ENCODE measurements at places on chromosomes 16 and 17.

GRCh38 chr16:84829168-84829965 is 9.6 kb downstream of the CRISPLD2 start:
- peak overlapping the region; percentile 40 for H3K27ac ChIP-seq
- DNase-seq: no peak
- H3K4me3 ChIP-seq: no peak overlapping the region
- no peaks in the 10 kb centered on the region for H3K27me3 ChIP-seq
- peaks cover 32% of the 10 kb centered on the region for H3K4me1 ChIP-seq

- H3K4me3 ChIP-seq: no peak overlapping the region
- H3K4me1 ChIP-seq: no peaks in the 10 kb centered on the region
Measured at GRCh38 chr17:67503184-67503583, 126.1 kb downstream of the PITPNC1 start.

- H3K4me1 ChIP-seq: peaks cover 3% of the 10 kb centered on the region
- no peak overlapping the region for H3K27ac ChIP-seq
- DNase-seq: no peak
- peaks cover 59% of the 10 kb centered on the region for H3K36me3 ChIP-seq
- H3K27me3 ChIP-seq: no peaks in the 10 kb centered on the region
Measured at GRCh38 chr17:17140590-17140980, 65.5 kb downstream of the PLD6 start.

DNA sequence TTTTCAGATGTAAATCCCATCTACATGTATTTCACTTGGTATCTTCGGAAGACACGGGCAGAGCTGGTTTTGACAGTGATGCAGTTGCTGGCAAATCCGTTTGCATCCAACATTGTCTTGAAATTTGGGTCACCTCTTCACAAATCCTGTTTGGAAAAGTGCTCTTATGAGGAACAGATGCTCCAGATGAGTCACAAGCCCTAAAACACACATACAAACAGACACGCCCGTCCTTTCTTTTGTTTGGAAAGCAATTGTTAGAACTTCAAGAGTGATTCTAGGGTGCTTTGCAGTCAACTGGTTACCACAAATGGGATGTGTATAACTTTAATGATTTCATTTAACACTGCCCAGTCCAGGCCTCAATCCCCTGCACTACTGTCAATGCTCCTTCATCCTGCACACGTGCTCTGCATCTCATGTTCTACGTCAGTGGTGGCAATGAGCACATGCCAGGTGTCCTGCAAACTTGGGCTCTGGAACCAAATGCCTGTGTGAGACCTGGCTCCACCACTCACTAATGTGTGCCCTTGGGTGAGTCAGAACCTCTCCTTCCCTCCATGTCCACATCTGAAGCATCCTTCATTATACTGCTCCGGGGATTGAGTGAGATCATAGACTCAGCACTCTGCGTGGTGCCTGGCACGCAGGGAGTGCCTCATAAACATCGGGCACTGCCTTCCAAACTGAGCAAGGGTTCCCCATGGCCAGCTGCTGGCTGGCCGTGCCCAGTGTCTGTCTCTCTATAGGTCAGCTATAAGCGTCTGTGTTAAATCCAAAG is 19.3 kb upstream of the FOXF1 start:
- DNase-seq: no peak
- H3K36me3 ChIP-seq: no peaks in the 10 kb centered on the region
- H3K4me3 ChIP-seq: no peak overlapping the region
- no peaks in the 10 kb centered on the region for H3K4me1 ChIP-seq

GRCh38 chr16:85564277-85565051 is 48.7 kb upstream of the GSE1 start:
- no peaks in the 10 kb centered on the region for H3K36me3 ChIP-seq
- no peak for DNase-seq
- no peaks in the 10 kb centered on the region for H3K4me1 ChIP-seq

- DNase-seq: no peak
- no peaks in the 10 kb centered on the region for H3K4me1 ChIP-seq
- no peak overlapping the region for H3K4me3 ChIP-seq
- H3K36me3 ChIP-seq: no peaks in the 10 kb centered on the region
- no peak overlapping the region for H3K27ac ChIP-seq
Measured at GRCh38 chr17:34730816-34731215, 151.4 kb downstream of the TMEM132E start.

- no peak overlapping the region for H3K4me3 ChIP-seq
- DNase-seq: no peak
- no peaks in the 10 kb centered on the region for H3K27me3 ChIP-seq
Measured at GRCh38 chr17:32964541-32964940, 27.1 kb upstream of the SPACA3 start.

GRCh38 chr17:28946239-28946638 is 5.1 kb downstream of the PHF12 start:
- DNase-seq: no peak
- no peak overlapping the region for H3K4me3 ChIP-seq
- H3K27ac ChIP-seq: no peak overlapping the region
- H3K27me3 ChIP-seq: no peaks in the 10 kb centered on the region

GRCh38 chr16:9797306-9797705 is 384.9 kb downstream of the GRIN2A start:
- H3K4me1 ChIP-seq: peaks cover 9% of the 10 kb centered on the region
- peak; percentile 26 for DNase-seq
- no peak overlapping the region for H3K4me3 ChIP-seq

- no peak for DNase-seq
- peak overlapping the region; percentile 4 for H3K27ac ChIP-seq
- peak overlapping the region; percentile 46 for H3K4me3 ChIP-seq
- H3K27me3 ChIP-seq: no peaks in the 10 kb centered on the region
Measured at GRCh38 chr17:55731586-55732250, 9.1 kb upstream of the TMEM100 start.

DNA sequence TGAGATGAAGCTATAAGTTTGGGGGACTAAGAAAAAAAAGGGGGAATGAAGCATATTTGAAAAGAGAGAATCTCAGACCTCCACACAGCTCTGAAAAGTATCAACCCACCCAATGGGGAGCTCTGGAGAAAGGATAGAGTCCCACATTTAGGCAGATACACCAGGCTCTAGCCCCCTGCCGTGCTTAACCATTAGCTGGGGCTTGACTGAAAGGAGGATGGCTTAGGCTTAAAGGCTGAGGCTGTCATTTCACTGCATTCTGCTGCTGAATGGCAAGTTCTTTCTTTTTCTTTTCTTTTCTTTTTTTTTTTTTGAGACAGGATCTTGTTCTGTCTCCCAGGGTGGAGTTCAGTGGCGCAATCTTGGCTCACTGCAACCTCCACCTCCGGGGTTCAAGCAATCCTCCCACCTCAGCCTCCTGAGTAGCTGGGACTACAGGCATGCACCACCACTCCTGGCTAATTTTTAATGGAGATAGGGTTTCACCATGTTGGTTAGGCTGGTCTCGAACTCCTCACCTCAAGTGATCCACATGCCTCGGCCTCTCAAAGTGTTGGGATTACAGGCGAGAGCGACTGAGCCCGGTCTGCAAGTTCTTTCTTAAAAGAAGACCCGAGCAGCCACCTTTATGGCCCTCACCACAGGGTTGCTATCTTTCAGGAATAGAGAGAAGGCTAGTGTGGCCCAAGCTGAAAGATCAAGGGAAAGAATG is 9.0 kb upstream of the MMP2 start:
- H3K4me3 ChIP-seq: no peak overlapping the region
- H3K36me3 ChIP-seq: no peaks in the 10 kb centered on the region
- no peak overlapping the region for H3K27ac ChIP-seq
- no peak for DNase-seq

DNA sequence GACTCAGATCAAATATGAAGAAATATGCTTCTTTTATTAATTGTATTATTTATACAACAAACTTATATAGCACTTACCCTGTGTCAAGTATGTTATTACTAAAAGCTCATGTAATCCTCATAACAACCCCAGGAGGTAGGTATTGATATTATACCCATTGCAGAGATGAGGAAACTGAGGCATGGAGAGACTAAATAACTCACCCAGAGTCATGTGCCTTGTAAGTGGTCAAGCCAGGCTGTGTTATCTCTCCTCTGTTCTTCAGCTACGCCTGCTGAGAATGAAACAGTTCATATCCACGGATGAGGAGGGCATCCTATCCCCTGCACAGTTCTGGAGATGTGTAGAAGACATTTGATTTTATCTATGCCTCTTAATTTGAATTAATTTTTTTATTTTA is 78.1 kb downstream of the RBBP6 start:
- H3K36me3 ChIP-seq: no peaks in the 10 kb centered on the region
- no peak overlapping the region for H3K27ac ChIP-seq
- no peak for DNase-seq
- no peak overlapping the region for H3K4me3 ChIP-seq
- H3K27me3 ChIP-seq: no peaks in the 10 kb centered on the region

GRCh38 chr17:72349011-72349410 is 228.2 kb downstream of the SOX9 start:
- H3K27ac ChIP-seq: no peak overlapping the region
- H3K27me3 ChIP-seq: no peaks in the 10 kb centered on the region
- no peaks in the 10 kb centered on the region for H3K4me1 ChIP-seq
- H3K4me3 ChIP-seq: no peak overlapping the region
- DNase-seq: no peak
- no peaks in the 10 kb centered on the region for H3K36me3 ChIP-seq

GRCh38 chr16:1670866-1671265 is 7.2 kb upstream of the JPT2 start:
- no peak overlapping the region for H3K27ac ChIP-seq
- H3K36me3 ChIP-seq: peaks cover 92% of the 10 kb centered on the region
- H3K4me1 ChIP-seq: no peaks in the 10 kb centered on the region

GRCh38 chr17:2067048-2067561 is 12.2 kb downstream of the HIC1 start:
- H3K27me3 ChIP-seq: no peaks in the 10 kb centered on the region
- no peak overlapping the region for H3K4me3 ChIP-seq
- H3K36me3 ChIP-seq: peaks cover 19% of the 10 kb centered on the region

GRCh38 chr16:57273359-57273758 is 11.1 kb downstream of the PLLP start:
- H3K36me3 ChIP-seq: no peaks in the 10 kb centered on the region
- H3K27me3 ChIP-seq: no peaks in the 10 kb centered on the region
- no peak overlapping the region for H3K4me3 ChIP-seq
- no peak for DNase-seq

DNA sequence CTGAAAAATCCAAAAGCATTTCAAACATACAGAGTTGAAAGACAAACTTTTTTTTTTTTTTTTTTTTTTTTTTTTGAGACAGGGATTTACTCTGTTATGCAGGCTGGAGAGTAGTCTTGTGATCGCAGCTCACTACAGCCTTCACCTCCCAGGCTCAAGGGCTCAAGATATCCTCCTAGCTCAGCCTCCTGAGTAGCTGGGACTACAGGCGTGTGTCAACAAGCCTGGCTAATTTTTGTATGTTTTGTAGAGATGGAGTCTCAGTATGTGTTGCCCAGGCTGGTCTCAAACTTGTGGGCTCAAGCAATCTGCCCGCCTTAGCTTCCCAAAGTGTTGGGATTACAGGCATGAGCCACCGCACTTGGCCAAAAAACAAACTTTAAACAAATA is 64.2 kb upstream of the KIFC3 start:
- no peaks in the 10 kb centered on the region for H3K36me3 ChIP-seq
- no peaks in the 10 kb centered on the region for H3K4me1 ChIP-seq
- no peak for DNase-seq
- H3K4me3 ChIP-seq: no peak overlapping the region
- no peak overlapping the region for H3K27ac ChIP-seq

DNA sequence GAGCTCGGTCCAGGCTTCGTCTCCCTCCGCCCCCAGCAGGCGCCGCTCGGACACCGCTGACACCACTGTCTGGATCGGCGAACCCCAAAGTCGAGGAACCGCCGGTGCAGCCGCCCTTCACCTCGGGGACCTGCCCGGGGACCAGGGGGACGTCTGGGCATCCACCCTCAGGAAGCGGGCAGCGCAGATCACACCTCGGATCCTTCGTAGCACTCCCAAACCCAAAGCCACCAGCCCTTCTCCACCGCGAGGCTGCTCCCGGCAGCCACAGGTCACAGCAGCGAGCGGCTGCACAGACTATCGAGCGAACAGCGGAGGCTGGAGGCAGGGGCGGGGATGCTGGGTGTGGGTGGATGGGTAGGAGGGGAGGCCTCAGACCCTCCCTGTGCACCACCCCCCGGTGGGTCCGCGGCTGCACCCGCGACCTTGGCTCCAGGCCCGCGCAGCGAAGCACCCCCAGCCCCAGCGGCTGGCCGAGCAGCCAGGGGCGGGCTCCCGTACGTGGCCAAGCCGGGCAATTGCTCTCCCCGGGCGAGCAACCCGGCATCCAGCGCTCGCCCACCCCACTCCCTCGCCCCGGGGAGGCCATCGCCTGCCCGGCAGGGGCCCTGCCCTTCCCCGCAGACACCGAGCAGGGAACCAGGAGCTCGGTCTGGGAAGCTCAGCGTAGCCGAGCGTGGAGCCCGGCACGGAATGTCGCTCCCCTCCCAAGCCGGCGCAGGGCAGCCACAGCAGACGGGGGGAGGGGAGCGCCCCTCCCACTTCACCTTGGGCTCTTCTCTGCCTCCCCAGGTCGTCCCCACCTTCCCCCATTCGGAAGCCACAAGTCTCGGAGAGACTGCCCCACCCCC is 1.0 kb downstream of the SDK2 start:
- no peak overlapping the region for H3K27ac ChIP-seq
- peak overlapping the region; percentile 75 for H3K4me3 ChIP-seq
- H3K4me1 ChIP-seq: peaks cover 59% of the 10 kb centered on the region
- DNase-seq: no peak

GRCh38 chr17:1939981-1940809 is 84.9 kb downstream of the RTN4RL1 start:
- H3K36me3 ChIP-seq: no peaks in the 10 kb centered on the region
- no peaks in the 10 kb centered on the region for H3K4me1 ChIP-seq
- no peak overlapping the region for H3K27ac ChIP-seq
- no peak for DNase-seq

- DNase-seq: no peak
- H3K27me3 ChIP-seq: no peaks in the 10 kb centered on the region
- H3K4me3 ChIP-seq: peak within 1 kb of the TSS; percentile 84
- H3K36me3 ChIP-seq: no peaks in the 10 kb centered on the region
- peak within 1 kb of the TSS; percentile 77 for H3K27ac ChIP-seq
Measured at GRCh38 chr17:58691701-58692238, at the start of gene TEX14. TSS of gene TEX14 (minus strand) at chr17:58692045. CDS start at chr17:58652001, 40,044 bp downstream.

- no peak overlapping the region for H3K27ac ChIP-seq
- no peaks in the 10 kb centered on the region for H3K4me1 ChIP-seq
- no peak overlapping the region for H3K4me3 ChIP-seq
Measured at GRCh38 chr16:77963185-77964044, 58.9 kb upstream of the CLEC3A start.

- no peaks in the 10 kb centered on the region for H3K36me3 ChIP-seq
- no peak overlapping the region for H3K27ac ChIP-seq
- H3K4me1 ChIP-seq: no peaks in the 10 kb centered on the region
- no peak overlapping the region for H3K4me3 ChIP-seq
Measured at GRCh38 chr17:350706-351448, 1.7 kb downstream of the RPH3AL start.

GRCh38 chr16:15459791-15460190 is 25.4 kb downstream of the BMERB1 start:
- peaks cover 16% of the 10 kb centered on the region for H3K4me1 ChIP-seq
- H3K36me3 ChIP-seq: no peaks in the 10 kb centered on the region
- DNase-seq: no peak
- no peak overlapping the region for H3K4me3 ChIP-seq
- no peak overlapping the region for H3K27ac ChIP-seq

DNA sequence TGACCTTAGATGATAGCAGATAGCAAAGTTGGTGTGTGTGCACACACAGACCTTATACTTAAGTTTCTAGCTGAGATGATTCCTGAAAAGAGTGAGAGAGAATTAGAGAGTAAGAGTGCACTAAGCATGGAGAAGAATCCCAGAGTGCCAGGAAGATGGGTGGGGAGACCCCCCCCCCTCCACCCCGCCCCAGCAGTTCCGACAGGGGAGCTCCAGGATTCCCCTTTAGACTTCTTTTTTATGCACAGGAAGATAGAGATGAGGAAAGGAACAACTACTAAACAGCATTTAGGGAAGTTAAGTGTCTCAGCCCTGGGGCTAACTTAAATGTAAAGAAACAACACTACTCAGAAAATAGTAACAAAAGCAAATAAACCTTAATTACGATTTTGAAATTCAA is 878.0 kb upstream of the GOT2 start:
- no peak for DNase-seq
- no peak overlapping the region for H3K4me3 ChIP-seq
- no peaks in the 10 kb centered on the region for H3K36me3 ChIP-seq
- no peak overlapping the region for H3K27ac ChIP-seq
- no peaks in the 10 kb centered on the region for H3K4me1 ChIP-seq

Data from thoracic aorta (tissue), 2 donors.